ENCODE measurements at places on chromosomes 4 and X.

DNA sequence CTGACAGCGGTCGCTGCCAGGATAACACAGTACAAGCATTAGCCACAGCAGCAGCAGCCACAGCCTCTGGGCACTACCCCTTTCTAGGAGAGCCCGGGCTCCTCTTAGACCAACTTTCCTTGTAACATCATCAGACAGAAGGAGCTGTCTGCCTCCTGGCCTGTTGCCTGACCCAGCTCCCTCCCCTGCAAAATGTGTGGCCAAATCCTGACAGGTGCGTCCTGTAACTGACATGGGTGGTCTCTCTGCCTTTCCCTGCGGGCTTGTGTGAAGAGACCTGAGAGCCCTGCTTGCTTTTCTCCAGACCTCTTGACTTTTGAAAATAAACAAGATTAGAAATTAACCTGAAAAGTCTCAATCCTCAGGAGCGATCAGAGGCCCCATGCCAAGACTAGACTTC lies 824.9 kb downstream of the RAPGEF2 start:
- no peak for DNase-seq

- DNase-seq, result no peak
Observed at GRCh38 chr4:110527156-110527555, 51.2 kb downstream of the ENPEP start.

GRCh38 chr4:2073808-2074481 lies 14.8 kb downstream of the NAT8L start:
- no peak for DNase-seq

- no peak for DNase-seq
Observed at GRCh38 chrX:46165411-46165810, 379.8 kb downstream of the ZNF674 start.

DNA sequence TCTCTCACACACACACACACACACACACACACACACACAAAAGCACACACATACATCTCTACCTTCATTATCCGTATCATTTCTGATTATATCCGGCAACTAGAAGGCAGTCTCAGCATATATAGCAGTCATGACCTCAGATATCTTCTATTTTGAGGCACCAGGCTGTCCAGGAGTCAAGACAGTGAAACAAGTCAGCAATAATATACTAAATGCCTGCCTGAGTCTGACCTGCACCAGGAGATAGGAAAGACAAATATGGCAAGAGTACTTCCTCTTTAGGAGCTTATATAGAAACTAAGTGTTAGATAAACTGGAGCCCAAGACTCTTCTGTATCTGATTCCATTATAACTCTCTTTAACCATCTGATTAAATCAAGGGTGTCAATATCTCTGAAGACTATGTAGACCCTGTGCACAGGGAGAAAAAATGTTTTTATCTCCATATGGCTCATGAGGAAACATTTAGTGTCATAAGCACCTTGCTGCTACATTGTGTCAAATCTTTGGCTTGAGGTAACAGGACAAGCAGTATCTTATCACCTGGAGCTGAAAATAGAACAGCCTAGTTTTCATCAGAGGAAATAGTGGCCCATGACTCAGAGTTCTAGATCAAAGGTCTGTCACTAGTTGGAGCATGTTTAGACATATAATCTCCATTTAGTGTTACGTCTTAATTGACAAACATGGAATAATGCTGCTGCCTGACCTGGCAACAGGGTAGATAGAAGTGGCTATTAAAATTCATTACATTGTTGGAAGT lies 27.0 kb upstream of the FAM47B start:
- no peak for DNase-seq

DNA sequence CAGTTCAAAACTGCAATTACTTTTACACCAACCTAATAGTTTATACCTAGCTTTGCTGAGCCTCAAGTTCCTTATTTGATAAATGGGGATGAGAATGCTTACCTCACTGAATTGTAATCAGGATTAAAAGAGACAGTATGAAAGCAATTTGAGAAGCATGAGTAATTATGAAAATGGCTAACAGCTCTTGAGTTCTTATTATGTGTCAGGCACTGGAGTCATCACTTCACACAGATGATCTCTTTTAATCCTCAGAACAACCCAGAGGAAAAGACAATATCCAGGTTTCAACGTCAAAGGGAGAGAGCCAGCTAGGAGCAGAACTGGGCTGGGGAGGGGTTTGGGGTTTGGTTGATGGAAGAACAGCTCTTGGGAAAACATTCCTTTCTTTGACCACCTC lies 221.0 kb upstream of the NWD2 start:
- no peak for DNase-seq

GRCh38 chr4:23741681-23742191 lies 148.1 kb downstream of the PPARGC1A start:
- no peak for DNase-seq

GRCh38 chr4:8533274-8533865 lies 46.8 kb upstream of the GPR78 start:
- DNase-seq, result no peak

DNA sequence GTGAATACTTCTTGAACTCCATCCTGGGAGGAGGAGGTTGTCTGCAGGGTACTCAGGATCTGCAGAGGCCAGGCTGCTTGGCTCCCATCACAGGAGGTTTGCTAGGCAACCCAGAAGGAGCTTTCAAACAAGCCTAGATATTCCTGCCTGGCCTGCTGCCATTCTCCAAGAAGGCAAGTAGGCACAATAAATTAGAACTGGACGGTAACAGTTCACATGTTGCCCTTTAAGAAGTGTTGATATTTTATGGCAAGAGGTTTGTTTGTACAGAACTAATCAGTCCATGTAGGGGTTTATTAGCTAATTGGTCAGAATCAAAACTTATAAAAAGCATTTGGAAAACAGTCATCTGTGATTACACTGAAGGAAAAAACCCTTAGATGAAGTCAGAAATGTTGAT lies 39.3 kb downstream of the SYNPO2 start:
- no peak for DNase-seq

DNA sequence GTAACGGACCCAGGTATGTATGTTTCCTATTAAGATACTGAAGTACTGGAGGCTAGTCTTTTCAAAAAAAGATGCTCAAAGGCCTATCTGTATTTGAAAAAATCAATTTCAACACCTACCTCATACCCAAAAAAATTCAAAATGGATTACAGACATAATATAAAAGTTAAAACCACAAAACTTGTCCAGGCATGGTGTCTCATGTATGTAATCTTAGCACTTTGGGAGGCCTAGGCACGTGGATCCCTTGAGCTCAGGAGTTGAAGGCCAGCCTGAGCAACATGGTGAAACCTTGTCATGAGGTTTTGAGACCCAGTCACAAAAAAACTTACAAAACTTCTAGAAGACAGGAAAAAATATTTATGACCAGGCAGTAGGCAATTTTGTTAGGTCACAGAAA lies 16.7 kb downstream of the RBMX start:
- DNase-seq, result no peak

- no peak for DNase-seq
Observed at GRCh38 chr4:20299515-20299914, 47.8 kb downstream of the SLIT2 start.

GRCh38 chr4:65646136-65646535 lies 24.2 kb downstream of the EPHA5 start:
- no peak for DNase-seq

DNA sequence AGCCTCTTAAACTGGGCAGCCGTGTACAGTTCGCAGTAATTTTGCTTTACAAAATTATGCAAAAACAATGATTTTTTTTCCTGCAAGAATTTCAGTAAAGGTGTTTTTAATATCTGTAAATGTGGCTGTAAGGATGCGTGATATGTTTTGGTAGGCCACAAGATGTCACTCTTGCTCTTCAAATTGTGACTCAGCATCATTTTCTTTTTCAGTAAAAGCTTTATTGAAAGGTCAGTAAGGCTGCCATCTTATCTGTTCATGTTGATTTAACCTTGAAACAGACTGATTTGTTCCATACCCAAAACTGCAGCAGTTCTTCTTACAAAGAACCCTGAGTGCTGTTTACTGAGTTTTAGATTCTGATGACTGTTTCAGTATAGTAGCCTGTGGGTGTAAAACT lies 39.9 kb downstream of the TXLNG start:
- no peak for DNase-seq

DNA sequence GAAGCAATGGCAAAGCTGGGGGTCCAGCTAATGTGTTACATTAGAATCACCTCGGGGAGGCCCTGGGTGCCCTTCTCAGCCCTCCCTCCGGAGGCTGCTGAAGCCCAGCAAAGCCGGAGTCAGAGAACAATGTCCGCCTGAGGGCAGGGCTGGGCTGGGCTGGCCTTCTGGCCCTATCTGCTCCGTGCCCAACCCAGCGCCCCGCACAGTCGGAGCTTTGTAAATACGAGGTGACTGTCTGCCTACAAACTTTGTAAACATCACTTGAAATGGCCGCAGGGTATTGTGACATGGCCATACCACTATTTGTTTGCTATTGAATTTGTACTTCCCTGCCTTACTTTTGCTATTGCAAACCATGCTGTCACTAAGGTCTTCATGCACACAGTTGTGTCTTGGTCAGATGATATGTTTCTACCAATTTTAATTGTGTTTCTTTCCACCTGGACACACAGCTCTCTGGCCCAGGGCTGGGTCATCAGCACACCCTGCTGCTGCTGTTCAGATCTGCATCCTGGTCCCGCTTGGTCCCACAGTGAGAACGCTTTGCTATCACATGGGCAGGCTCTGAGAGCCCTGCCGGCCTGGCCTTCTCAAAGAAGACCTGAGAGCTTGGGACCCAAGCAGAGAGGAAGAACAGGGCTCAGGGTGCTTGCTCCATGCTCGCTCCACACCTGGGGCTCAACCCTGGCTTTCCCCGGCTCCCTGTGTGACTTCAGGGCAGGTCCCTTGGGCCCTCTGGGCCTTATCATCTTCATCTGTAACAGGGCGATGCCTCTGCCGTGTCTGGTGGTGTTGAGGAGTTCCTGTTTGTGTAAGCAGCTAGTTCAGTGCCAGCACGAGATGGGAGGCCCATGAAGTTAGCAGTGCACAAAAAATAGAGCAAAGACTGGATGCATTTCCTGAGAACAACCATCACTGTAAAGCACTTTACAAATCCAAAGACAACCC lies 2.3 kb downstream of the S100P start:
- DNase-seq, result no peak

- DNase-seq, result no peak
Observed at GRCh38 chr4:73701116-73701515, 39.3 kb upstream of the CXCL8 start.

DNA sequence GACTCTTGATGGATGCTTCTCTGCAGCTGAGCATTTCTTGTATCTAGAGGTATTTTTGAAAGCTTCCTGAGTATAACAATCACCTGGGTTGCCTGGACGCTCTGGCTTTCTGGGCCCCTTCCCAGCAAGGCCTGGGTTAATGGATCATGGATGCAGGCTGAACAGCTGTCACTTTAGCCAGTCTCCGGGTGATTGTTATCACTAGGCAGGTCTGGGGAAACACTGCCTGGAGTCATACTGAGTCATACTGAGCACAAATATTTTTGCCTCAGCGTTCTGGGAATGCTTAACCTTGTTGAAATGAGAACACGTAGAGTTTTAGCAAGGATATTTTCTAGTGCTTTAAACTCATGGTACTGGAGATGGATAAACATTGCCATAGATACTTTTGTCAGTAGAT lies 102.6 kb downstream of the PHEX start:
- DNase-seq, result no peak

DNA sequence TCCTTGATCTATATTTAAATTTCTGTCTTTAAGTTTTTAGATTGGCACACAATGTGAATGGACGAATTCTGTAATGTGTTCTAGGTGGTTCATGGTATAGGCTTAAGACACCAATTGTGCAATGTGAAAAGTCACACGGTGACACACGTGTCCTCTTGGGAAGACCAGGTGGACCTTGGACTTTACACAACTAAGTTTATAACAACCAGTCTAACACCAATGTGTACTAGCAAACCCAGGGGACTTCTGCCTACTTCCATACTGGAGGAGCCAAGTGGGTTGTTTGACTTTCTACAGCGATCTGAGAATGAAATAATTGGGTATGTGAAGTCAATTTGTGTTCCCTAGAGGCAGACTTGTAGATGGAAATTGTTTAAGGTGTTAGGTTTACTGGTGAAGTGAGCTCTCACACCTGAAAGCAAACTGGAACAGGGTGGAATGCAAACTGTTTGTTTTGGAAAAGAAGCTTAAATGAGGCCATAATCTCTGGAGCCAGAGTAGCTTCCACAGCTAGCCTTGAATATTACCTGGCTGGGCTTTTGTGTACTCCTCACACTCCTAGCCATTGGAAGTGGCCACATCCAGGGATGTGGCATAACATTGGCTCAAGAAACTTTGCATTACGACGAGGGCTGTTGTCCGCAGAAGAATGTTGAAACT lies 45.9 kb upstream of the WDR1 start:
- no peak for DNase-seq

GRCh38 chrX:39874202-39874816 lies 223.4 kb downstream of the BCOR start:
- no peak for DNase-seq

DNA sequence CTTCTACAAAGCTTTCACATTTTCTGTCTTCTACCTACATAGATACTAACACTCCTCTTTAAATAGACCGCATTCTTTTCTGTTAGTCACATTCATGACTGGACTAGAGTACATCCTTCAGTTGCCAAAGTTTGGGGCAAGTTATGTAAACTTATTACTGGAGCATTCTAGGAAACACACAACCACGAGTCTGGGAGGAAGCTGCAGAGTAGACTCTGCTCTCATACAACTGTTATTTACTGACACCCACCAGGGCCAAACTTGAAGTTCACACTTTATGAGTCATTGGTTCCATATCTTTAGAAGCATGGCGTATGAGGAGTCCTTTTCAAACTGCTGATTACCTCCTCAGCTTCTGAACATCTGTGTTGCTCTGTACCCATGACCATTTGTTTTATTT lies 87.0 kb downstream of the RNF150 start:
- DNase-seq, result no peak

DNA sequence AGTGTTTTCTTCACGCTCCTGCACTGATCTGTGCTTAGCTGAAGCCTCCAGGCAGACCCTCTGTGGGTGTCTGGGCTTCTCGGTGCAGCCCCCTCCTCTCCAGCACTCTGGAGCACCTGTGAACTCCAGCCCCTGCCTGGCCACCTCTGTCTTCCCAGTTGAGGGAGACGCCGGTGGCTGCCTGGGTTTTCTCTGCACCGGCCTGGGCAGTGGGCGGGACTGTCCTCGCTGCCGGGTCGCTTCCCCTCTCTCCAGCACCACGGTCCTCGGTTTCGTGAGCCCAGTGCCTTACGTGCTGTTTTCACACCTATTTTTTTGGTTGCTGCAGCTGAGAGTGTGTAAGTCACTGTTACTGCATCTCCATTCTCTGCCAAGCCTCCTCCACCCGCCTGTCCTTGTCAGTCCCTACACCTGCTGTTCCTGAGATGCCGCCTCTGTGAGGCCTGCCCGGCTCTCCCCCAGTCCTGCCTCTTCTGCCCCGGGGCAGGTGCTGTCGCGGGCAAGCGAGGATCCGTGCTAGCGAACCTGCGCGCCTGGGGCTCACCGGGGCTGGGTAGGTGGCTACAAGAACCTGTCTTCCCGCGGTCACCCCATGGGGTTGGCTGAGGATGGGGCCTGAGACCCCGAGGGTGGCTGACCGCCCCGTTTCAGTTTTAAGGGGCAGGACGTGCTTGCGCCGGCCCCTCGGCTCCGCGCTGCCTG lies 2.4 kb upstream of the FGFRL1 start:
- DNase-seq, result no peak

- no peak for DNase-seq
Observed at GRCh38 chr4:186592445-186592844, 37.1 kb upstream of the MTNR1A start.
